CD14-positive monocyte (primary cell): ENCODE measurements at places on chromosomes 6 and 20.

DNA sequence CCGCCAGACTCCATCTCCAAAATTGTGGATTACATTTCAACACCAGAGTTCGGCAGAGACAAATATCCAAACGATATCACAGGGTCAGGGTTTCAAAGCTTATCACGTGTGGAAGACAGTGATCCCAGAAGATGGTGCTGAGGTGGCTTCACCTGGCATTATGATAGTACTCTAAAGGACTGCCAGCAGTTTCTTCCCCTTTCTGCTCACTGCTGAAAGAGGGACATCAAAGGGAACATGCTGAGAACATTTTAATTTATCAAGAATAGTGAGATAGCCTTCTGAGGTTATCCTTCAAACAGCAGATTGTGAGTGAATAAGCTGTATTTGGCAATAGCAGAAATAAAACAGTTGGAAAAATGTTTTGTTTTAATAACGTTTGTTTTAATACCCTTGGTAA is 79.7 kb downstream of the FIG4 start:
- peak; percentile 31 for DNase-seq
- H3K4me3 ChIP-seq, result no peak overlapping the region
- peaks cover 56% of the 10 kb centered on the region for H3K4me1 ChIP-seq
- H3K36me3 ChIP-seq, result peaks cover 21% of the 10 kb centered on the region
- no peaks in the 10 kb centered on the region for H3K27me3 ChIP-seq
- H3K27ac ChIP-seq, result peak overlapping the region; percentile 33

DNA sequence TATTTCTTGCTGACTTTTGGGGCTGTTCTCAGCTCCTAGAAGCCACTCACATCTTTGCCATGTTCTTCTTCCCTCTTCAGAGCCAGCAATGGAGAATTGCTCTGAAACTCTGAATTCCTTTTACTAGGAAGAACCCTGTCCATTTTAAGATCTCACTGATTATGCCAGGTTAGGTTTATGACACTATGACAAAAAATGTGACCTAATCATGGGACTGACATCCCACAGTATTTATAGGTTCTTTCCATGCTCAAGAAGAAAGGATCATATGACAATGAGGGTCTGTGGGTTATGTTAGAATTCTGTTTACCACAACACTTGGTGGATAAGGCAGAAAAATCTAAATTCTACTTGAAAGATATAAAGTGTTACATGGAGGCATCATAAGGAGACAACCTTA is 263.3 kb upstream of the CITED2 start:
- peaks cover 51% of the 10 kb centered on the region for H3K4me1 ChIP-seq
- no peak overlapping the region for H3K4me3 ChIP-seq
- no peaks in the 10 kb centered on the region for H3K27me3 ChIP-seq

DNA sequence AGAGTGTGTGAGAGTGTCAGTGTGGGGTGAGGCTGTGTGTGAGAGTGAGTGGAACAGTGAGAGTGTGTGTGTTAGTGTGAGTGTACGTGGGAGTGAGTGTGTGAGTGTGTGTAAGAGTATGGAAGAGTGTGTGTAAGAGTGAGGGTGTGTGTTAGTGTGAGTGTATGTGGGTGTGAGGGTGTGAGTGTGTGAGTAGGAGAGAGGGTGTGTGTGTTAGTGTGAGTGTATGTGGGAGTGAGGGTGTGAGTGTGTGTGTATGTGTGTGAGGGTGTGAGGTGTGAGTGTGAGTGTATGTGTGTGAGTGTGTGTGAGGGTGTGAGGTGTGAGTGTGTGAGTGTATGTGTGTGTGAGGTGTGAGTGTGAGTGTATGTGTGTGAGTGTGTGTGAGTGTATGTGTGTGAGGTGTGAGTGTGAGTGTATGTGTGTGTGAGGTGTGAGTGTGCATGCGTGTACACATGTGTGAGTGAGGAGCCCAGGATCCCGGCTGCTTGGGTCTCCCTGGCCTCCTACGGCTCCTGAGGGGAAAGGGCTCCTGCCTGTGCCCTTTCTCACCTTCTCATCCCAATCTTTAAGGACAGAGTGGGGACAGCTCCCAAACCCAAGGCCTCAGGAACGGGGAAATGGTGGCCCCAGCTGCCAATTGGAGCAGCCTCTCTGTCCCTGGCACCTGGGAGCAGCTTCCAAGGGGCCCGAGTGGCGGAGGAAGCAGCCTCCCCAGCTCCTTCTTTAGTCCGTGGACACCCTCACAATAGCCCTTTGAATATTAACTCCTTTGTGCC is 100.2 kb downstream of the PSMB1 start:
- no peak overlapping the region for H3K4me3 ChIP-seq
- no peak for DNase-seq
- no peaks in the 10 kb centered on the region for H3K4me1 ChIP-seq
- H3K36me3 ChIP-seq, result no peaks in the 10 kb centered on the region
- no peaks in the 10 kb centered on the region for H3K27me3 ChIP-seq

DNA sequence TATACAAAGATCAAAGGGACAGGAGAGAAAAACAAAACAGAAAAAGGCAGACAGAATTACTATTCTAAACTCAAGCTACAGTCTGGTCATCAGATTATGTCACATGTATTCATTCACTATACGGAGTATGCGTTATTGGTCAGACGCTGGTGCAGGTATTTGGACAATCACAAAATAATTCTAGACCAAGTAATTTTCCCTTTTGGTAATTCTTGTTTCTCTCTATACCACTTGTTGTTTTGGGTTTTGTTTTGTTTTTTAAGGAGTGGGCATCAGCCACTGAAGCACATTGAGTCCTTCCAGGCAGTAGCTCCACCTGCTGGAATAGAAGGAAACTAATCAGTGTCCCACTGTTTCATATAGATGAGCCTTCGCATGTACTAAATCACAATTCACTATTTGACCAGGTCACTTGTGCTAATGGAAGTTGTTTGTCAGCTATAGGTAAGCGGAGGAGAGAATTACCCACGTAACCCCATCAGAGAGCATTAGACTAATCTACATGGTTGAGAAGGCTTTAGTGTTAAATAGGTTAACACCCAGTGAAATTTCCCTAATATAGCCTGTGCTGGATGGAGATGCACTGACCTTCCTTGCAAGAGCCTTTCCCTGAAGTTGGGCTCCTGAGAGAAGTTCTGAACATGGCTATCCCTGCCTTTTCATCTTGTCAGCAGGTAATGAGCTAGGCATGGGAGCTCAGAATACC is 77.9 kb downstream of the TNFAIP3 start:
- H3K4me3 ChIP-seq, result no peak overlapping the region
- peak; percentile 56 for DNase-seq
- peaks cover 20% of the 10 kb centered on the region for H3K4me1 ChIP-seq
- no peaks in the 10 kb centered on the region for H3K27me3 ChIP-seq
- no peak overlapping the region for H3K27ac ChIP-seq
- no peaks in the 10 kb centered on the region for H3K36me3 ChIP-seq

DNA sequence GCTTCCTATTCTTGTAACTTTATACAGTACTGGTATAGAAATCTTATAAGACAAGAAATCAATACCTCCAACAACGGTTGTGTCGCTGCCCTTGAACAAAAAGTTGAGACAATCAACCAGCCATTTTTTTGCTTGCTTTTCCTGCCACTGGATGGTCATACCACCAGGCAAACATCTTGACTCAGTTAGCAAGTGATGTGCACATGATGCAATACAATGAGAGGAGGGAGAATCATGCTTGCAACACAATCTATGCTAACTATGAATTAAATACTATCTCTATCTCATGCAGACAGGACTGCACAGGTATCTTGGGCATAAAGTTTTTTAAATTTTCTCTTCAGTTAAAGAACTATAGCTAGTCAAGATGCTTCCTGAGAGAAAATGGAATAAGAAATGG is 877.7 kb upstream of the CITED2 start:
- no peaks in the 10 kb centered on the region for H3K36me3 ChIP-seq
- no peaks in the 10 kb centered on the region for H3K4me1 ChIP-seq
- no peak overlapping the region for H3K4me3 ChIP-seq
- H3K27ac ChIP-seq, result no peak overlapping the region
- DNase-seq, result no peak

GRCh38 chr6:3119040-3119723 is 671 bp downstream of the BPHL start:
- H3K27me3 ChIP-seq, result no peaks in the 10 kb centered on the region
- H3K4me1 ChIP-seq, result peaks cover 18% of the 10 kb centered on the region
- DNase-seq, result no peak
- peaks cover 4% of the 10 kb centered on the region for H3K36me3 ChIP-seq

DNA sequence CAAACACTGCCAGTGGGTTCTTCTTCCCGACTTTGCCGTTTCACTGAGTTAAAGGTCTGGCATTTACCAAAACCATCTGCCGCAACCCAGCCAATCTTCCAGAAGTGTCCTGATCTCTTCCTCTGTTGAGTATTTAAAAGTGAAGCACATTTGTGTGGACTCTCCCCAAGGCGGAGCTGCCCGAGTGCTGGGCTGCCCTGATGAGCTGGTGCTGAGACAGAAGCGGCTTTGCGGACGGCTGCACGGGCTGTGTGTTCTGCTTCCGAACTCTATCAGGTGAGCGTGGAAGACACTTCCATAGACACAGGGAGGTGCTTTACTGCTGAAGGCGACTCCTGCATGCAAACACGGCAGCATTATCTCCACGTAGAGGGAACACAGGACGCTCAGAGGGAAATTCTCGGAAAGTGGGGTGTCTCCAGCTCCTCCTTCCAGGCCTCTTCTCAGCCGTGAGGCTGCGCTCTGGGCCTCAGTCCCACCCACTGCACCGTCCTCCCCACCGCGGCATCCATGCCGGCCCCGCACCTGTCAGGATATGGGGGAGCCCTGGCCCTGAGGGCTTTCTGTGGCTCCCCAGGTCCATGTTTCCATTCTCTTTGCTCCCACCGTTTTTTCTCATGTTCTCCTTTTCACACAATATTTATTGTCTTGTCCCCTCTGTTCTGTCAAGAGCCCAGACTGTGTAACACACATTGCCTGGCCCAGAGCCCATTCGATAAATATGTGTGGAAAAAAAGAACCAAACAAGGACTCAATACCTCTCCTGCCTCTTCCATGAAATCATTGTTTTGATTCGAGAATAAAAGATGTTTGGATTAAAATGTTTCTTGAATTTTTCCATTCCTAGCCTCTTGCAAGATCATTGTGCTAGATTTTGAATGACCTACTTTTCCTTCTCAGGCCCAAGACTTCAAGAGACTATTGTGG is 205.1 kb downstream of the DLL1 start:
- no peak for DNase-seq
- no peak overlapping the region for H3K27ac ChIP-seq
- no peaks in the 10 kb centered on the region for H3K27me3 ChIP-seq
- peaks cover 22% of the 10 kb centered on the region for H3K4me1 ChIP-seq
- H3K36me3 ChIP-seq, result no peaks in the 10 kb centered on the region
- no peak overlapping the region for H3K4me3 ChIP-seq

DNA sequence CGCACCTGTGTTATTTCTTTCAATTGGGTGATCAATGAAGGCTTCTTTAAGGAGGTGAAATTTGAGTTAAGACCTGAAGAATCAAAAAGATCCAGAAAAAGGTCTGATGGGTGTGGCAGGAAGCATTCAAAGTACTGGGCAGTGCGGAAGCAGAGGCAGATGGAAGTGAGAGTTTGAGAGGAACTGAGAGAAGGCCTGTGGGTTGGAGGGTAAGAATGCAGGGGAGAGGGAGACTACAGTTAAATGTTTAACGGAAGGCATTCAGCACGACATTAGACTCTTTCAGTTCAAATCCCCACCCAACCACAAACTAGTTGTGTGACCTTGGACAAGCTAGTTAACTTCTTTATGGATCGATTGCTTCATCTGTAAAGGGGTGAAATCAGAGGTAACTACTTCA is 50.5 kb upstream of the GCM1 start:
- H3K4me3 ChIP-seq, result peak overlapping the region; percentile 11
- DNase-seq, result peak; percentile 30
- no peaks in the 10 kb centered on the region for H3K27me3 ChIP-seq

DNA sequence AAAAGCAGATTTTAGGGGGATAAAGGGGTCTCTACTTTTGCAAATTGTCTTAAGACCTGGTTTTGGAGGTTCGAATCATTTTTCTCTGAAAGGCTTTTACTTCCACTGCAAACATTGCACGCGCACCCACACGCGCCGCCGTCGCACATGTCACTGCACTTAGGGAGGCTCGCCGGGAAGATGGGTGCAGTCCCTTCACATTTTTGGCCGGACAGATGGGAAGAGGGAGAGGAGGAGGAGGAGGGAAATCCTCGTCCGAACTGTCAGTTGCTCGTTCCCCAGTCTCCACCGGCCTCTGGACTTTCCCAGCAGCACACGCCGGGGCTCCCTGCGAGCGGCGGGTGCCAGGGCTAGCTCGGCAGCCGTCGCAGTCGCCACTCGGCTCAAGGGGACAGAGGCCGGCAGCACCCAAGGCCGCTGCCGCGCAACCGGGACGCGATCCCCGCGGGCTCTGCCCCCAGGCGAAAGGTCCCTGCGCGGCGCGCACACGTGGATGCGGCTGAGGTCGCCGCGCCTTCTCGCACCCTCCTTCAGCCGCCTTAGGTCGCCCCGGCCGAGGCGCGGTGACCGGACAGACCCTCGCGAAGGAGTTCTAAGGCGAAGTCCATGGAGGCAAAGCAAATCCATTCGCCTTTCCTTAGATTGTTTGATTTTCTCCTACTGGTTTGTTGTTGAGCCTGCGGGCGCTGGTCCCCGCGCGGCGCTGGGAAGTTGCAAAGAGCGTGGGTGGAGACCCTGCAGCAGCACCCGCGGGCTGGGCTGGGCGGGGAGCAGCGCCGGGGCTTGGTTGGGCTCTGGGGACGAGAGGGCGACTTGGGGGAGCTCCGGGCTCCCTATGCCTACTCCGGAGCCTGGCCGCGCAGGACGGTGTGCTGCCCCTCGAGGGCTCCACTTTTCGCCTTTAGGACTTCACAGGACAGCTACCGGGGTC is 1.2 kb downstream of the MYB start:
- peak; percentile 32 for DNase-seq
- H3K4me3 ChIP-seq, result peak overlapping the region; percentile 93

- no peaks in the 10 kb centered on the region for H3K27me3 ChIP-seq
- peaks cover 32% of the 10 kb centered on the region for H3K4me1 ChIP-seq
- no peak overlapping the region for H3K27ac ChIP-seq
- no peak for DNase-seq
- no peaks in the 10 kb centered on the region for H3K36me3 ChIP-seq
These were observed 1.7 kb upstream of the MYB start for GRCh38 chr6:135179372-135179771.

DNA sequence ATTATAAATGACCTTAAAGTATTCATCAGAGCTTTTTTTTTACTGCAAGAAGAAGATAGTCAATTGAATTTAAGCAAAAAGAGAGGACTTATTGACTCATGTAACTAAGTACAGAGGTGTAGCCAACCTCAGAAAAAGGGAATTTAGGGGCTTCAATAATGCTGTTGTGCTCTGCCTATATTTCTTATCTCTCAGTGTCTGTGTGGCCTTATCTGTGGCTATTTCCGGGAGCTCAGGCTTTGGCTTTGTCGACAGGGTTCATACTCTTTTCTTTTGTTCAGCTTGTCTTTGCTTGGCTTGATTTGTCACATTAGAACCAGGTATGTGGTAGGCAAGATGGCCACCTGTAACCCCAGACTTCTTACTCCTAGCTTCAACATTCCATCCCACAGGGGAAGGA is 38.6 kb upstream of the FABP7 start:
- no peaks in the 10 kb centered on the region for H3K36me3 ChIP-seq
- no peak overlapping the region for H3K27ac ChIP-seq
- DNase-seq, result no peak
- no peak overlapping the region for H3K4me3 ChIP-seq
